Uterus (tissue), 4 donors: ENCODE measurements at places on chromosomes 11 and 22.

GRCh38 chr22:18077087-18077638 is 627 bp upstream of the PEX26 start:
- no peaks in the 10 kb centered on the region for H3K36me3 ChIP-seq
- H3K27ac ChIP-seq, result peak overlapping the region; percentile 82
- no peak for DNase-seq

DNA sequence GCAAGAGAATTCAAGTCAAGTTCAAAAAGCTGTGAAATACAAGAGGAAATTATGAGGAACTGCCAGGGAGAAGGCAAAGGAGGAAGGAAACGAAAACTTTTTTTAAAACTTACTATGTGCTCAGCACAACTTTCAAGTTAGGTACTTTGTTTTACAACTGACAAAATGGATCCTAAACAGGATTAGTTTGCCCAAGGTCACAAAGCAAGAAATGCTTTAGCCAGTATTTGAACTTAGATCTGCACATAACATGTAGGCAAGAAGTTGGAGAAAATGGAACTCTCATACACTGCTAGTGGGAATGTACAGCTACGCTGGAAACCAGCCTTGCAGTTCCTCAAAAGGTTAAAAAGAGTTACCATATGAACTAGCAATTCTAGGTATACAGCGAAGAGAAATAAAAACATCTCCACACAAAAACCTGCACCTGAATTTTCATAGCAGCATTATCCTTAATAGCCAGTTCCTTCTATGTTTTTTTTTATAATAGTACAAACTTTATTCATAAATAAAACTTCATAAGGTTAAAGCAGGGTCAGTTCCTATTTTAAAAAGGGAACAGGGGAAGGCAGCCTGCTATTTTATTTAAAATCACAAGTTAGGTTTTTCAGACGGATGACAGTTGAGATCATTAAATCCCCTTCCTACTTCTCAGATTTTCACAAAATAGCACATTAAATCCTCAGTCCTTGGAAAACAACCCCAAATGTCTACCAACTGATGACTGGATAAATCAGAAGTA is 19.2 kb downstream of the DDX6 start:
- peaks cover 13% of the 10 kb centered on the region for H3K4me1 ChIP-seq
- no peak overlapping the region for H3K4me3 ChIP-seq
- H3K27me3 ChIP-seq, result no peaks in the 10 kb centered on the region

GRCh38 chr11:76636826-76637460 is 33.6 kb downstream of the LRRC32 start:
- H3K36me3 ChIP-seq, result no peaks in the 10 kb centered on the region
- peak overlapping the region; percentile 30 for H3K27ac ChIP-seq
- no peaks in the 10 kb centered on the region for H3K4me1 ChIP-seq
- H3K27me3 ChIP-seq, result no peaks in the 10 kb centered on the region
- H3K4me3 ChIP-seq, result no peak overlapping the region

- DNase-seq, result no peak
- peak overlapping the region; percentile 88 for H3K27ac ChIP-seq
- H3K4me1 ChIP-seq, result no peaks in the 10 kb centered on the region
- no peak overlapping the region for H3K4me3 ChIP-seq
- no peaks in the 10 kb centered on the region for H3K27me3 ChIP-seq
- no peaks in the 10 kb centered on the region for H3K36me3 ChIP-seq
Observed at GRCh38 chr22:39178206-39179111, 26.0 kb upstream of the CBX7 start.

GRCh38 chr11:134746609-134747008 is 334.6 kb upstream of the B3GAT1 start:
- H3K27ac ChIP-seq, result no peak overlapping the region
- no peaks in the 10 kb centered on the region for H3K4me1 ChIP-seq
- no peak overlapping the region for H3K4me3 ChIP-seq
- no peaks in the 10 kb centered on the region for H3K36me3 ChIP-seq

- peak overlapping the region; percentile 34 for H3K4me3 ChIP-seq
- peak overlapping the region; percentile 47 for H3K27ac ChIP-seq
- H3K36me3 ChIP-seq, result no peaks in the 10 kb centered on the region
- DNase-seq, result peak; percentile 28
- no peaks in the 10 kb centered on the region for H3K4me1 ChIP-seq
Observed at GRCh38 chr11:13207665-13208594, 69.7 kb upstream of the BMAL1 start.
